EH (cell line): ENCODE measurements at places on chromosomes 5 and 9.
A peak's percentile ranks its signal among the peaks of the same experiment; 100 is the strongest.

- peak; percentile 7 for DNase-seq
Measured at GRCh38 chr5:125835293-125836172, 587.7 kb upstream of the GRAMD2B start.

- no peak for DNase-seq
Measured at GRCh38 chr5:143537056-143537455, 133.6 kb upstream of the NR3C1 start.

DNA sequence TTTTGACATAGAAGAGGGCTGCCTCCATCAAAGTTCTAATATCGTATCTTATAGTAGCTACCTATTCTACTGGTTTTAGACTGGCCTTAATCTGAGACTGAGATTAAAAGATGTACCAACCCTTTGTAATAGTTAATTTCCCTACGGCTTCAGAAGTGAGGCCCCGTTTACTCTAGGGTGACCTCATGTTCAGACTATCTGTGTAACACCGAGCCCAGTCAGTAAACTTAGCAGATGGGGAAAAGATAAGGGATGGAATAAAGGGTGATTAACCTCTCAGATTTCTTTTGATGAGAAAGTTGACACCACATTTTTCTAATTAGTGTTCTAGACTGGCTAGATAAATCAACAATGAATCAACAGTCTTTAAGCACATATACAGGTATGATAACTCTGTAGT, 283.1 kb downstream of the KCTD16 start:
- peak; percentile 11 for DNase-seq

- no peak for DNase-seq
Measured at GRCh38 chr5:172616730-172617129, 24.3 kb upstream of the NEURL1B start.

- DNase-seq = no peak
Measured at GRCh38 chr5:22053195-22053594, 799.9 kb downstream of the CDH12 start.

DNA sequence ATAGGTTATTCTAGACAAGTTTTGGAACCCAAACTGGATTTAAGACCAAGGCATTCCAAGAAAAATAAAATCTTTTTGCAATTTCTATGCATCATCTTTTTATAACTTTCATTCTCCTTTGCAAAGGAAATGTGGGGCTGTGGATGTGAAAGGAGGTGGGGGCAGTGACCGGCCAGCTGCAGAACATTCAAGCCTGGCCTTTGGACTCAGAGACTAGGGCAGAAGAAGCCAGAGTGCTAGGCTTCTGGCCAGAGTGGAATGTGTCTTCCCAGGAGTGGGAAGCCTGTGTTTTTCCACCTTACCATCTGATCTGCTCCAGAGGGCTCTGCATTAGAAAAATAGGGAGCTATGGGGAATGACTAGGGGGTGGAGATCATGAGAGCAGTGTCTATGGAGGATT, 148.5 kb downstream of the C9orf152 start:
- peak; percentile 25 for DNase-seq

DNA sequence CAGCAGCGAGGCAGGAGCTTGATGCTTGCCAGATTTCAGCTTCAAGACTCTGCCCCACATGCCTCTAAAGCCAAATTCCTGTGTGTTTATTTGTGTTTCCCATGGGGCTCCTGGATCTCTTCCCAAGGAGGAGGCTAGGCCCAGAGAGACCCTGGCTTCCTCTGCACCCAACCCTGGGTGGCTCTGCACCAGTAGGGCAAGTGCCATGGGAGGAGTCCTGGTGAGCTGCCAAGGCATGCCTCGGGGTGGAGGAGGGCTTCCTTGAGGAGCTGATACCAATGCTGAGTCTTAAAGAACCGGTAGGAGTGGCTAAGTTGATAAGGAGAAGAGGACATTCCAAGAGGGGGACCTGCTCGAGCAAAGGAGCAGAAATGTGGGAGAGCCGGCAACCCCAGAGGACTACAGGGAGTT, 6.8 kb upstream of the TIFAB start:
- DNase-seq = peak; percentile 91

GRCh38 chr5:145479857-145480256, 355.3 kb downstream of the PRELID2 start:
- DNase-seq = peak; percentile 70

- no peak for DNase-seq
Measured at GRCh38 chr5:139644001-139644456, 4.1 kb upstream of the CXXC5 start.

DNA sequence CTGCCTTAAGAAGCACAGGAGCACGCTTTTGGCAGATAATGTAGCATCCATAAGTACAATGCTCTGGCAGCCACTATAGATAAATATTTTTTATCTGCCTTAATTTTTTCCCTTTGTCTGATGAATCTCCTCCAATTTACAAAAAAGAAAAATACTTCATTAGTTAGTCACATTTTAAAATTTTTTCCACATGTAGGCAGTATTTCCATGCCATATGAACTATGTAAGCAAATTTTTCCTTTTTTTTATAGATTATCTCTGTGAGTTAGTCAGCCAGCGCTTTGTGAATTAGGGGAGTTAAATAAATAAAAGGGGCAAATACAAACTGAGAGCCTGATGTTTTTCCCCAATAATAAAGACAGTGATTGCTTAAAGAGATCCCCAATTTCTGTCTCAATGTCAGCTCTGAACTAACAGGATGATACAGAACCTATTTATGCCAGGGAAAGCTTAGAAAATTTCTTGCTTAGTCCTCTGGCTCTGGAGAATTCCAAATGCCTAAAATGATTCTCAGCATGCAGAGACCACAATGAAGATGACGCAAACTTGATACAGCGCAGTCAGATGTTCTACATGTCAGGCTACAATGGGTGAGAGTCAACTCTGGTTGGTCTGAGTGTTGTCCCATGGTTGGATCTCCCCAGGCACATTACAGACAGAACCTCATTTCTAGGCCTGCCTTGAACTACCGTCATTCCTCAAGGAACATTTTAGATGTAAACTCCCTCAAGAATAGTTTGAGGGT, 390.4 kb upstream of the CDH6 start:
- DNase-seq = no peak

GRCh38 chr9:113480612-113481011, 17.1 kb downstream of the RGS3 start:
- no peak for DNase-seq

DNA sequence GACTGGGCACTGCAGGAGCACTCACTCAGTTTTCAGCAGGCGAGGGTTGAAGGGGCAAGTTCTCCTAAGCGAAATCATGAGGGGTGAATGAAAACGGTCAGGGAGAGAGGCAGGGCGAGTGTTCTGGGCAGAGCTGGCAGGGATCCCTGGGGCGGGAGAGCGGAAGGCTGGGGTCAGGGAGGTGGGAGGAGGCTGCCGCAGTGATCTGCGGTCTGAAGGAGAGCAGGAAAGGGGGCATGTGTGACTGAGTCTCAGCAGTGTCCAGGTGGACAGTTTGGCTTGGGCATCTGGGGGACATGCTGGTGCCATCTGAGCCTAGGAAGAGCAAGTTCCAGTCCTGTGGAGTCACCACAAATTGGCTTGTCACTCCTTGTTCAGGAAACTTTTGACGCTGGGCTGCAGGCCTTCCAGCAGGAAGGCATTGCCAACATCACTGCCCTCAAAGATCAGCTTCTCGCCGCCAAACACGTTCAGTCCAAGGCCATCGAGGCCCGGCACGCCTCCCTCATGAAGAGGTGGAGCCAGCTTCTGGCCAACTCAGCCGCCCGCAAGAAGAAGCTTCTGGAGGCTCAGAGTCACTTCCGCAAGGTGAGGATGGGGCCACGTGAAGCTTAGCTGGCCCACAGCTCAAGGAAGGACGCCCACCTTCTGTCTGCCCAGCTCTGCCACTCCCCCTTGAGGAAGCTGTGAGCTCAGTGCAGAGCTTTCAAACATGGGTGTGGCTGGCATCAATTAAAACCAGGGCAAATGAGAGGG, 31.1 kb downstream of the DYNC2I2 start:
- DNase-seq = no peak

DNA sequence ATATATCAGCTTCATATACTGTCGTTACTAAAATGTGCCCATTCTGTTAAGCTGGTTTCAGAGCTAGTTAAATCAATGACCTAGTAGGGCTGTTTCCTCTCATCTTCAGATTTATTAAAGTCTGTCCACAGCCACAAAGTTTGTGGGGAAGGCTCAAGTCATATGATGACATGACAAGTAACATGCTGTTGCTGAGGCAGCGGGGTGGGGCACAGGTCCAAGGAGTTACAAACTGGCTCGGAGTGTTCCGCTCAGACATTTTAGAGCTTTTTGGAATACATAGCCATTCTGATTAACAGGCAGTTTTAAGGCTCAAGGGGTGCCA, 2.7 kb upstream of the ANP32B start:
- no peak for DNase-seq

DNA sequence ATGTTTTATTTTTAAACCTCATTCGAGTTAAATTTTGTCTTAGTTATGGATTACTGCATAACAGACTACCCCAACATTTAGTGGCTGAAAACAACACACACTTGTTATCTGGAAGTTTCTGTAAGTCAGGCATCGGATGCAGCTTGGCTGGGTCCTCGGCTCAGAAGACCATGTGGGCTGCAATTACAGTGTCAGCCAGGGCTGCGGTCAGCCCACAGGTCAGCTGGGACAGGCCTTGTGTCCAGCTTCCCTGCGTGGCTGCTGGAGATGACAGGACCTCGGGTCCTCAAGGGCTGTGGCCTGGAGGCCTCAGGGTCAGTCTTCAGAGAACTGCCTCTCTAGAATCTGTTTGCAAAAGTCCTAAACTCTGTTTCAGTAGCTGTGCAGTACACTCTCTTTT, 219.0 kb upstream of the IRX1 start:
- DNase-seq = no peak

DNA sequence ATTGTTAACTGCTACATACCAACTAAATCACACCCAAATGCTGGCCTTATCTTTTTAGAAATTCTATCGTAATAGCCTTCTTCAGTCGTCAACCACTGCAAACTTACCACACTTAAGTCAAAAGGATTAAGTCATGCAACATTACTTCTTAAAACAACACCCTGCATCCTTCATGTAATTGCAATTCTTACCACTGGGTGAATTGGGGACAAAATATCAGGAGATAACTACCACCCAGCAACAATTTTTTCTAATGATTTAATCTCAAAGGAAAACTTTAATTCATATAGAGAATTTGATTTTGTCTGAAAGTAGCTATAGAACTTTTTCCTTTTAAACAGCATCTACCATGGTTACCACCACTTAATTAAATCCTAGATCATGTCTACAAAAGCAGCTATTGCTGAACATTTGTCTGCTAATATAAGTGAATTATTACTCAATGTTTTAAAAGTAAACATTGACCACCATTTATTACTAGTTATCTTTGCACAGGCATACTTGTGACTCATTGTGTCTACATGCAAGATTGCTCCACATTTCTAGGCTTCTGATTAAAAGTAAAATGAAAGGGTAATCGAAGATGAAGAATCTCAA, 10.5 kb downstream of the MLLT3 start:
- DNase-seq = peak; percentile 77

- no peak for DNase-seq
Measured at GRCh38 chr9:84538879-84539278, 130.7 kb upstream of the NTRK2 start.

GRCh38 chr9:103037508-103038477, 42.7 kb downstream of the CYLC2 start:
- DNase-seq = no peak

DNA sequence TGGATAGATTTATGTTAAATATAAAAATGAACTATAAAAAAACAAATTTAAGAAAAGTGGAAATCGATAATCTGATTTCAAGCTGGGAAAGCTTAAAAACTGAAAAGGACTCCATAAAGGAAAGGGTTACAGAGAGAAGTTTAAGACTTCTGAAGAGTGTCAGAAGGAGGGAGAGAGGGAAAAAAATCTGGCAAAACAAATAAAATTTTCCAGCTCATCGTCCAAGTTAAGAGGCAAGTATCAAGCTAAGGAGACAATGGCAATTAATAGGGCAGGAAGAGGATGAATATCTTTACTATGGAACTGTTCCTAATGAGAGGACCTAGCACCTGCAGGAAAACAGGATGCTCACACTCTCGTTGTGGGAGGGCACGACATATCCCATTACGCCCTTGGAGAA, 20.5 kb upstream of the HEXB start:
- no peak for DNase-seq

DNA sequence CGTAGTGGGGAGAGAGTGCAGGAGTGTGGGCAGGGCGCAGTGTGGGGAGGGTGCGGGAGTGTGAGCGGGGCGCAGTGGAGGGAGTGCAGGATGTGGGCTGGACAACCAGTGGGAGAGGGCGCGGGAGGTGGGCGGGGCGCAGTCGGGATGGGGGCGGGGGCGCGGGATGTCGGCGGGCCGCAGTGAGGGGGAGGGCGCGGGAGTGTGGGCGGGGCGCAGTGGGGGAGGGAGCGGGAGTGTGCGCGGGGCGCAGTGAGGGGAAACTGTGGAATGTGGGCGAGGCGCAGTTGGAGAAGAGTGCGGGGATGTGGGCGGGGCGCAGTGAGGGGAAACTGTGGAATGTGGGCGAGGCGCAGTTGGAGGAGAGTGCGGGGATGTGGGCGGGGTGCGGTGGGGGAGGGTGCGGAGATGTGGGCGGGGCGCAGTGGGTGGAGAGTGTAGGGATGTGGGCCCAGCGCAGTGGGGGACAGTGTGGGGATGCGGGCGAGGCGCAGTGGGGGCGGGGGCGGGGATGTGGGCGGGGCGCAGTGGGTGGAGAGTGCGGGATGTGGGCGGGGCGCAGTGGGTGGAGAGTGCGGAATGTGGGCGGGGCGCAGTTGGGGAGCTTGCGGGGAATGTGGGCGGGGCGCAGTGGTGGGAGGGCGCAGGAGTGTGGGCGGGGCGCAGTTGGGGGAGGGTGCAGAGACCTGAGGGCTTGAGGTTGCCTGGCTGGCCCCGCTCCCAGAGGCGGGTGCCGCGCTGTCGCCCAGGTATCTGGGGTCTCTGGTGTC, at the start of gene NXNL2:
Gene NXNL2 (plus strand): TSS at position 723 of the 770 bp plus-strand sequence. CDS start 257 bp downstream, outside the sequence.
- peak; percentile 93 for DNase-seq

DNA sequence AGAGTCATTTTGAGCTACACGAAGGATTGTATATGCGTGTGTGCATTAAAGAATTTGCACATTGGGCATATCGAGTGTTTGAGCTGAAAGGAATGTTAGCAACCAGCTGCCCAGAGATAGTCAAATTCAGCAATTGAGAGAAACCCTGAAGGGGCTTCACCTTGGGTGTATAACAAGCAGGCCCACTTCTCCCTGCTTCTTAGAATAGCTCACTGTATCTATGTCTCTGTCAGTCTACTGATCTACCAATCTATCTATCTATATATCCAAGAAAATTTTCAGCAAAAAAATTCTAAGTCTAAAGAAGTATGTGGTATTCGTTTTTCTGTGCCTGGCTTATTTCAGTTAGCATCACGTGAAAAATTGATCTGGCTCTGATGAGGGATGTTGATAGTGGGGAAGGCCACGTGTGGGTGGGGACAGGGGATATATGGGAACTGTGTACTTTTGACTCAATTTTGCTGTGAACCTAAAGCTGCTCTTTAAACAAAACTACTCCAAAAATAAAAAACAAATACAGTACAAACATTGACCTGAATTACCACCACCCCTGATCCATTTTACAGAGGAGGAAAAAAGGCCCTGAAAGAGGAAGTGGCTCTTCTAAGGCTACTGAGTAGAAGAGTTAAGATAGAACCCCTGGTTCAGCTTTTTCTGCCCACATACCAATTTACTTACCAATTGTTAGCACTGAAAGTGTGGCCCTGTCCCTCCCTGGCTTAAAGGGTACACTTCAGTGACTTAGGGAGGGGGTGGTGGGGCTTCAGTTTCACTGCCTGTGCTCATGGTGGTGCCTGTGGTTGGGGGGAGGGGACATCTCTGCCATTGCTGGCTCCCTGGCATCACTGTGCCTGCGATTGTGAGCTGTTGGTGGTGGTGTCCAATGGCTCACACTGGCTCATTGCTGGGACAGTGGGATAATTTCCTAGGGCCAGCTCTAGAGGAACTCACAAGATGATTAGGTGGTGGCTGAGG, 141.8 kb downstream of the DOCK2 start:
- no peak for DNase-seq

- no peak for DNase-seq
Measured at GRCh38 chr5:157922026-157922425, 63.1 kb upstream of the CLINT1 start.

- peak; percentile 70 for DNase-seq
Measured at GRCh38 chr5:174317256-174317894, 271.9 kb downstream of the NSG2 start.
